ENCODE measurements at places on chromosomes 12 and 14. TPM values are rescaled to one million over a fixed set of nuclear protein-coding genes. Genes with fewer than 3 reads are reported as not detected.

Gene IFI27L1
- 7.4 TPM for total RNA-seq

- no peak for DNase-seq
Measured at GRCh38 chr14:20327005-20327869, 5.8 kb downstream of the CCNB1IP1 start.

DNA sequence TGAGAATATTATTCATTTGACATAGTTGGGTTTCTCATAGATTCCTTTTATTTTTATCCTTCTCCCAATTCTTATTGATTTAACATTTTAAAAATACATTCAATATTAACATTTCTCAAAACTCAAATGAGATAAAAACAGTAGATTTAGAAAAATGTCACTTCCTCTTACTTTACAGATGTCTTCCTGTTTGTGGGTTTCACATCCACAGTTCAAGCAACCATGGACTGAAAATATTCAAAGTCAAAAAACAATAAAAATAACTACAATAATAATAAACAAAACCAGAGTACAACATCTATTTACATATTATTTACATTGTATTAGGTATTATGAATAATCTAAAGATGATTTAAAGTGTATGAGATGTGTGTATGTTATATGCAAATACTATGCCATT is 111.3 kb upstream of the SLC16A7 start:
- DNase-seq, result no peak

DNA sequence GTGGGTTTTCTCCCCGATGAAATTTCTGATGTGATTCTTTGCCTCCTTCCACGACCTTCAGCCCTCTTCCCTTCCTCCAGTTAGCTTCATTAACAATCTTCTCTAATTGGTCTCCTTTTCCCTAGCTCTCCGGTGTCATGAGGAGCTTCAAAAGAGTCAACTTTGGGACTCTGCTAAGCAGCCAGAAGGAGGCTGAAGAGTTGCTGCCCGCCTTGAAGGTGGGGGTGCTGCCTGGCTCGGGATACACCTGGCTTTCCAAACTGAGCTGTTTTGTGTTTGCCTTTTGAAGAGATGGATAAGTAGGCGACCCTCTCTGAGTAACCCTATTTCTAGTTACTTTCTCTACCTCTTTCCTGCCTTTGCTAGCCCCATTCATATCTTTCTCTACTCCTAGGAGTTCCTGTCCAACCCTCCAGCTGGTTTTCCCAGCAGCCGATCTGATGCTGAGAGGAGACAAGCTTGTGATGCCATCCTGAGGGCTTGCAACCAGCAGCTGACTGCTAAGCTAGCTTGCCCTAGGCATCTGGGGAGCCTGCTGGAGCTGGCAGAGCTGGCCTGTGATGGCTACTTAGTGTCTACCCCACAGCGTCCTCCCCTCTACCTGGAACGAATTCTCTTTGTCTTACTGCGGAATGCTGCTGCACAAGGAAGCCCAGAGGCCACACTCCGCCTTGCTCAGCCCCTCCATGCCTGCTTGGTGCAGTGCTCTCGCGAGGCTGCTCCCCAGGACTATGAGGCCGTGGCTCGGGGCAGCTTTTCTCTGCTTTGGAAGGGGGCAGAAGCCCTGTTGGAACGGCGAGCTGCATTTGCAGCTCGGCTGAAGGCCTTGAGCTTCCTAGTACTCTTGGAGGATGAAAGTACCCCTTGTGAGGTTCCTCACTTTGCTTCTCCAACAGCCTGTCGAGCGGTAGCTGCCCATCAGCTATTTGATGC is 797 bp downstream of the ESPL1 start:
- no peak for DNase-seq

Gene GUCY2C
- 0.19 TPM for total RNA-seq

Gene NPFF
- not detected for total RNA-seq

DNA sequence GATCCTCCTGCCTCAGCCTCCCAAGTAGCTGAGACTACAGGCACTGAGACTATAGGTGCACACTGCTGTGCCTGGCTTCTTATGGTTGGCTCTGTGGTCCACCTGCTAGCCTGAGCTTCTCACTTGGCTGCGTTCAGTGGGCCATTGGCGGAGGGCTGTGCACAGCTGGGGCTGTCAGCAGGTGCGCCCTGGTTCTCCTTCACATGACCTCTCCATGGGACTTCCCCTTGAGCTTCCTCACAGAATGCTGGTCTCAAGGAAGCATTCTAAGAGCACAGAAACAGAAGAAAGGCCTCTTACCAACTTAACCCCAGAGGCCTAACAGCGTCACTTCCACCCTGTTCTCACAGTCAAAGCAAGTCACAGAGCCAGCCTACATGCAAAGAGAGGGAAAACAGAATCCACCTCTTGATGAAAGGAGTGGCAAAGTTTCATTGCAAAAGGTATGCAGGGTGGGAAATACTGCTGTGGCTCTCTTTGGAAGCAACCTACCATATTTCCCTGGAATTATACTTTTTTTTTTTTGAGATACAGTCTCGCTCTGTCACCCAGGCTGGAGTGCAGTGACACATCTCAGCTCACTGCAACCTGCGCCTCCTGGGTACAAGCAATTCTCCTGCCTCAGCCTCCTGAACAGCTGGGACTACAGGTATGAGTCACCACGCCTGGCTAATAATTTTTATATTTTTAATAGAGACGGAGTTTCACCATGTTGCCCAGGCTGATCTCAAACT is 9.3 kb downstream of the RILPL2 start:
- no peak for DNase-seq

GRCh38 chr12:75751769-75752471 is 240.5 kb upstream of the KRR1 start:
- no peak for DNase-seq

- DNase-seq, result no peak
Measured at GRCh38 chr12:99137124-99137855, 492.2 kb downstream of the APAF1 start.

Gene MANSC1
- 59.0 TPM for total RNA-seq

Gene FIGNL2
- total RNA-seq, result not detected

Gene ENDOU
- total RNA-seq, result 39.8 TPM

Gene OASL
- 9.2 TPM for total RNA-seq

- DNase-seq, result no peak
Measured at GRCh38 chr12:123571343-123571813, 13.0 kb upstream of the TMED2 start.

DNA sequence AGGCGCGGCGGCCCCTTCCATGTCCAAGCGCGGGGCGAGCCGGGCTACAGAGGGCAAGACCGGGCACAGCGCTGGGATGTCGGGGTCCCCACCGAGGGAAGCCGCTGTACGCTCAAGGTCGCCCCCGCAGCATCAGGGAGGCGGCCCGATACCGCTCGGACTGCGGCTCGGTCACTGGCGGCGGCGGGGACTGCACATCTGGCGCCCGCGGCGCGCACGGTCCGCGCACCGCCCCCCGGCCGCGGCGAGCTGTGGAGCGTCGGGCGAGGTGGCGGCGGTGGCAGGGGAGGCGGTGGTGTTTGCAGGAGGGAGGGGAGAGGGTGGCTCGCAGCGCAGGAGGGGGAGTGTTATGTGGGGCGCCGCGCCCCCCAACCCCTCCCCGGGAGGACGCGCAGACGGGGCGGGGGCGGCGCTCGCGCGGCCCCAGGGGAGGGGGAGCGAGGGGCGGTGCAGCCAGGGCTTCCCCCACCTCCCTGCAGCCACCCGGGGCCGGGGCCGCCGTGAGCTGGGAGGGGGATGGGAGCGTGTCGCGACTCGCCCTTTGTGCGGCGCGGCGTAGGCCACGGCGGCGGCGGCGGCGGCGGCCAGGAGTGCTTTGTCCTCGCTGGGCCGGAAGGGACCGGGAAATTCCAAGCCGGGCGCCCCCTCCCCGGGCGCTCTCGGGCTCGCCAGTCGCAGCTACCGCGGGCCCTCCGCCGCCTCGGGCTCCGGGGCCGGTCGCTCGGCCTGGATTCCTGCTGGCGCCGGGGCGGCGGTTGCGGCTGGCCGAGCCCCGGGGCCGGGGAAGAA is at the start of gene NUAK1:
NUAK1 (minus strand) TSS at position 322 of the 789 bp plus-strand sequence; CDS start at position 21, 301 bp downstream.
- DNase-seq, result no peak

- no peak for DNase-seq
Measured at GRCh38 chr14:61927520-61927919, 165.3 kb downstream of the SNAPC1 start.

DNA sequence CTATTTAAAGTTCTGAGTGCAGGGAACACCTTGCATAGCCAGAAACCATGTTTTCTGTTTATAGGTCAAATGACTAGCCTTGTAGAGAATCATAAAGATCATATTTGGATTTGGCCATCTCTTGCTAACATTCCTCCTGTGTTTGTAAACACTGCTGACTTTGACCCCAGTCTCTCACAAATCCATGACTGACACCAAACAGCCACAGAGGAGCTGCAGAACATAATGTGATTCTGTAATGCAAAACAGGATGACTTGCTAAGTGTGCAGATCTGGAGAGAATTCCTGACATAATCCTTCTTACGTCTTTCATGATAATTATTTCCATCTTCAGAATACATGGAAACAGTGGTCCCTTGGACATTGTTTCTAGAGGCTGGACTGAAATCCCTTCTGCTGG is 211.8 kb downstream of the BMP4 start:
- no peak for DNase-seq

Gene TEX52
- total RNA-seq, result not detected

Gene LTB4R
- 47.9 TPM for total RNA-seq

GRCh38 chr12:41476499-41477439 is 288.6 kb downstream of the PDZRN4 start:
- no peak for DNase-seq

- no peak for DNase-seq
Measured at GRCh38 chr14:75188520-75189268, 12.3 kb upstream of the TMED10 start.

GRCh38 chr12:116832353-116832752 is 48.9 kb downstream of the HRK start:
- no peak for DNase-seq

Gene CLECL1
- total RNA-seq, result not detected

Gene FITM1
- 3.7 TPM for total RNA-seq

GRCh38 chr12:167959-168600 is 45.9 kb downstream of the SLC6A12 start:
- no peak for DNase-seq

DNA sequence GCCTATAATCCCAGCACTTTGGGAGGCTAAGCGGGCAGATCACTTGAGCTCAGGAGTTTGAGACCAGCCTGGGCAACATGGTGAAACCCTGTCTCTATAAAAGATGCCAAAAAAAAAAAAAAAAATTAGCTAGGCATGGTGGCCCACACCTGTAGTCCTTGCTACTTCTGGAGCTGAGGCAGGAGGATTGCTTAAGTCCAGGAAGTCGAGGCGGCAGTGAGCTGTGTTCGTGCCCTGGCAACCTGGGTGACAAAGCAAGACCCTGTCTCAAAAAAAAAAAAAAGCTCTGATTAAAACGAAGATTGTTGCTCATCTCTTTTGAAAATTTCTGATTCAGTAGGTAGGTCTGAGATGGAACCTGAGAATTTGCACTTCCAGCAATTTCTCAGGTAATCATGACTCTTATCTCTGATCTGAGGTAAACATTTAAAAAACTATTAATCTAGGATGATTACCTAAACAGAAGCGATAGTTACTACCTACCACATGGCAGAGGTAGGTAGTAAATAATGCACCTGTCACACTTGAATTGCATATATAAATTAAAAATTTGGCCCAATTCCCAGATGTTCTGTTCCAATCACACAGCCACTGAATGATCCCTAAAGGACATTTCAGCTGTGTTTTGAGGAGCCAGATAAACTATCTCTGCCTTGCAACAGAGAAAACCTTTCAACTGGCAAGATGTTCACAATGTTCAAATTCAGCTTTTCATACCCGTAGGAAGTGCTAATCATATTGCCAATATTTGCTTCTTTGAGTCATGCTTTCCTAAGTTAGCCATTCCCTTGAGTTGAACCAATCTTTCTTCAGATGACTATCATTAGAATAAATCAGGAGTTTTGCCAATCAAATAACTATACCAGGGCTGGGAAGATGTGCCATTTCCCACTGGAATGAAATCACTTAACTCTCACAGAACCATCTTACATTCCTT is 4.2 kb upstream of the TEP1 start:
- DNase-seq, result no peak

DNA sequence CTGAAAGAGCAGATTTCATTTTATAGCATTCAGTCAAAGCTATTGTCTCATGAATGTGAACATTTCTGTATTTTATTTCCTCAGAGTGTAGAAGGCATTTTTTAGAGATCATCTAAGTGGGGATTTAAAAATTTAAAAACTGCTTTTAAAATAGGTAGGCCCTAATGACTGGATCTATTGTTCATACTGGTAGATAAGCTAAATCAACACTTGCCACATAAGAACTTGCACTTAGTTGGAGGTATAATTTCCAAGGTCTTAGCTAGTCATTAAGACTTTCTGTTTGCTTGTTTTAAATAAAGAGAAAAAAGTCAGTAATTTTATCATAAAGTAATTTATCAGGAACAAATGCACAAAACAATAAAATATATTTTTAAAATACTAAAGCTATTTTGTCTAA is 75.2 kb upstream of the LMO3 start:
- DNase-seq, result no peak

Gene PALS1
- 26.5 TPM for total RNA-seq

DNA sequence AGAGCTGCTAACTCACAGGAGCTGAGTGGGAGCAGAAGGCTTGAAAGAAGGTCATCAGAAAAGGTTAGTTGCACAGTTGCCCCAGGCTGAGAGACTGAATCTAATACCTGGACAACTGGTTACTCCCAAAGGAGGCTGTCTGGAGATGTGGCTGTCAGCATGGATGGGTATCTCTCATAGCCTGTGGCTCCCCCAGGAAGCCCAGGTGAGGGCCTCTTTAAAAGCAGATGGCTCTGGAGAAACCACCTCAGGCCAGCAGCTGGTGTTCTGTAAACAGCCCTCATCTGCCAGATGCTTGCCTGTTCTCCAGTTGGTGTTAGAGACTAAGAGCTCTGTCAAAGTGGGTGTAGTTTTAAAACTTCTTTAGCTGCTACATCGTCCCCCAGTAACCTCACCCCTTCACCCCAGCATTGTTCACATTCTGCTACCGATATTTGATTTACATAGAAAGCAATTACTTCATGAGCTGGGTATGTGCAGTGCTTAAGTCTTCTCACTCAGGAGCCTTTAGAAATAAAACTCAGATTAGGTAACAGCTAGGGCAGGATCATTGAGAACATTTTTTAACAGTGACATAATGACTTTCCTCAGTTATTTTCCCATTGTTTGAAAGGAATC is 25.8 kb downstream of the DACT1 start:
- no peak for DNase-seq

- no peak for DNase-seq
Measured at GRCh38 chr12:73598626-73599025, 939.0 kb upstream of the ATXN7L3B start.

GRCh38 chr12:71521125-71521524 is 81.5 kb downstream of the LGR5 start:
- DNase-seq, result no peak

GRCh38 chr12:125889742-125890141 is 824.5 kb downstream of the AACS start:
- no peak for DNase-seq

Gene CD27
- 4.2 TPM for total RNA-seq

- no peak for DNase-seq
Measured at GRCh38 chr12:55703288-55703687, 4.4 kb downstream of the ITGA7 start.

Gene DRAM1
- 1.4 TPM for total RNA-seq

All from esophagus squamous epithelium (tissue), 5 donors.